ENCODE measurements at places on chromosomes 6 and 20.

DNA sequence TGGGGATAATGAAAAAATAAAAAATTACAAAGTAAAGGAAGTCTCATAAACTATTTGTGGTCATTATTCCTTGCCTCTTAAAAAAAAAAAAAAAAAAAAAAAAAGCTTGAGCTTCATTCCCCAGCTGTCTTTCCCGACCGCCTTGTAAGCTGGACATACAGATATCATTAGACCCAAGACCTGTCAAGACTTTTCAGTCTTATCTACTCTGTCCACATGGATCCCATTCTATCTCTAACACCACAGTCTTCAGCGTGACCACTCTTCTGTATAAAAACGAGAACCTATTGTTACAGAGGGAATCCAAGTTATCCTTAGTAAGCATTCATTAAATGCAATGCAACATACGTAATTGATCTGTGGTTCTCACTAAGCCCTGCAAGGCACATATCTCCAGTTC is 423.5 kb downstream of the MEI4 start:
- no peak for DNase-seq

GRCh38 chr6:10383331-10384090 is 31.4 kb downstream of the TFAP2A start:
- DNase-seq = no peak

DNA sequence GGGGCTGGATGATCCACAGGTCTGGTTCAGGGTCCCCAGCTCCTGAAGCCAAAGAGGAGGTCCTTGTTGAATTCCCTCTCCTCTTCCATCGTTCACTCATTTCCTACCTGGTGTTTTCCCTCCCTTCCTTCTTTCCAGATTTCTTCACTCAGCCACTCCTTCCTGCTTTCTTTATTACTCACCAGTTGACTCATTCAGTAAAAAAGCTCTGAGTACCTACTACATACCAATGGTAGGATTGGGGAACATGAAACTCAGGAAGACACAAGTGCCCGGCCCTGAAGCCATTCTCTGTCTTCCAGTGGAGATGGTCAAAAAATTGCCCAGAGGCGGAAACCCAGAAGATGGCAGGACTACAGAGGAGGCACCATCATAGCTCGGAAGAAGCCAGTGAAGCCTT is 11.9 kb upstream of the NSFL1C start:
- no peak for DNase-seq

DNA sequence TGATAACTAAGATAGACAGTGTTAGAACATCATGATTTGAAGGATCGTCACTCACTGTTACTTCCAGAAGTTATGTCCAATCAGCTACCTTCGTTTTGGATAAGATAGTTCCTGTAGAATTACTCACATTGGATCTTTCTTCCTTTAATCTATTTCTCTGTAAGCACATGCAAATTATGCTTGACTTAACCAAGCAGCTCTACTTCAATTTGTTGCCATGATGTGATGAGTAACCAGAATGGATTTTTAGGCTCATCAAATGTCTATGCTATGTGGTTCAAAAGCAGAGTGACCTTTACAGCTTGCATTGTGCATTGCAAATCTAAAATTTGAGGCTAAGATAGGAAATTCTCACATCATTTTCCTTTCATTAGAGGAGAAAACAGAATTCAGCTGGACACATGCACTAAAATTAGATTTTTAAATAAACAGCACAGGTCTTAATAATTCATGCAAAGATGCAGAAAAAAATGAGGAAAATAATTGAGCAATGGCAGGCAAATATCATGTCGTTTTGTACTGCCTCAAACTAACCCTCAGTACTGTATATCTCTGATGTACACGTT is 76.7 kb upstream of the ZFP64 start:
- DNase-seq = no peak

- DNase-seq = no peak
Observed at GRCh38 chr20:50534567-50534966, 24.4 kb downstream of the PTPN1 start.

GRCh38 chr6:95517568-95517967 is 59.8 kb upstream of the MANEA start:
- no peak for DNase-seq

DNA sequence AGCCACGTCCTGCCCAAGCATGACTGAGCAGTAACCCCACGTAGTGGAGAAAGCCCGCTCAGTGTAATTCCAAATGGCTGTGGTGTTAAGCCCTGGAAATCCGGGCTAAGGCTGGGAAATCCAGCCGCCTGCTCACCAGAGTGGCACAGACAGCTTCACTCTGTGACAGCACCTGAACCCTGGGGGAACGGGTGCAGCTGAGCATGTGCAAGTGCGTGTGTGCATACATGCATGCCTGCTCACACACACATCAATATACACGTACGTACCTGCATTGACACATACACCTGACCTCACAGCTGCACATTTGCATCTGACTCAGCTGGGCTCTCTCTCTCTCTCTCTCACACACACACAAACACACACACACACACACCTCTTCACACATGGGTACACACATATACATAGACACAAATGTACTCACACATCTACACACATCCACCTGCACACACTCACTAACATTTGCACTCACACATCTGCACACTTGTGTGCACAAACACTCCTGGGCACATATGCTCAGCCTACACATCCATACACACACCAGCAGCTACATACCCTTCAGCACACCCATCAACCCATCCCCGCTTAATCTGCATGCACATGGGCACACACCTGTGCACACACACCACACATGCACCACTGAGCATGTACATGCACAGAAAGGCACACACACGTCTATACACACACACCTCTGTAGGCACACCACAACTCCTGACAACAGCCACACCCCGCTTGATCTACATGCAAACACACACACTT is 114.1 kb downstream of the GRM4 start:
- DNase-seq = no peak

DNA sequence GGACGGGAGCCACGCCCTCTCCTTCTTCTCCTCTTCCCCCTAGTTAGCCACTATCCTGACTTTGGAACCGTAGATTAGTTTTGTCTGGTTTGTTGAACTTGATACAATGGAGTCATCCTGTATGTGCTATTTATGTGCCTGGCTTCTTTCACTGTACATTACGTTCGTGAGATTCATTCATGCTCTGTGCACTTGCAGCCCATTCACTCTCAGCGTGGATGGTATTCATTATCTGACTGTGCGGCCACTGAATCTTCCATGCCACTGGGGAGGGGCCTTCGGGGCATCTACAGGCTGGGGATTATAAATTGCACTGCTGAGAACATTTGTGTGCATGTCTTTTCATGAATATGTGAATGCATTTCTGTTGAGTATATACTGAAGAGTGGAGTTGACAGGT is 262.5 kb downstream of the CDH26 start:
- DNase-seq = no peak

DNA sequence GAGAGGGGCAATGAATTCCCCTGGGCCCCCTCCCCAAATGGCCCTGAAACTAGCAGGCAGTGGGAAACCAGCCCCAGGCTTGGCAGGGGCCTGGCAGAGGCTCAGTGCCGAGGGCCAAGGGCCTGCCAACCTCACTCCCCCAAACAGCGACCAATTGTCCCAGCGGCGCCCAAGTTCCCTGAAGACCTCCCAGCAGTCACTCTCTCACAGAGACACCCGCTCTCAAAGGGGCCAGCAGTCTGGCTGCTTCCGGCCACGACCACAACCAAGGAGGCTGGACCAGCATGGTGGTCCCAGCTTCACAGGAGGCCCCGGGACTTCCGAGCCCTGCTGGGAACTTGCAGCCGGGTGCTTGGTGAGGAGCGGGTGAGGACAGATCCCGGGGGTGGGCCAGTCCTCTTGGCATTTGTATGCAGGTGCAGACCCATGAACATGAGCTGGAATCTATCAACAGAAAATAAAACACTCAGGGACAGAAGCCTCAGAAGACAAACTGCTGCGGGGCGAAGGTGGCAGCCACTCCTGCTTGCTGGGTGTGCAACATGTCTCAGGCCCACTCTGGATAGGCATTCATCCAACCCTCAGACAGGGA is 17.5 kb upstream of the SIRPA start:
- DNase-seq = peak; percentile 44

DNA sequence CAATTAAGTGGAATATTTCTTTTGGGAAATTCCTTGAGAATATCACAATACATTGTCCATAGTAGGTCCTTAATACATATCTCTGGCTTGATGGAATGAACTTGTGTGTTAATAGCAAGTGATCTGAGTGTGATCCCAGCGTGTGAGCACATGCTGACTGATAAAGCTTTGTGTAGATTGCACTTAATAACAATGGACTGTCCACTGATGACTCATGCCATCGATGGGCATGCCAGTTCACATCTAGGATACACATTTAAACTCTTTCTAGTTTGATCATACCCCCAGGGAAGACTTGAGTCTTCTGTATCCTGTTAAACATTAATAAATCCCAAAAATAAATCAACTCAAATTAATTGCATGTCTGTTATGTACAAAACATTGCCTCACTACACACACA is 454.3 kb upstream of the SPTLC3 start:
- no peak for DNase-seq

- DNase-seq = no peak
Observed at GRCh38 chr20:32965581-32966373, 38.5 kb downstream of the SUN5 start.

GRCh38 chr6:69179681-69180080 is 544.6 kb downstream of the ADGRB3 start:
- DNase-seq = no peak

DNA sequence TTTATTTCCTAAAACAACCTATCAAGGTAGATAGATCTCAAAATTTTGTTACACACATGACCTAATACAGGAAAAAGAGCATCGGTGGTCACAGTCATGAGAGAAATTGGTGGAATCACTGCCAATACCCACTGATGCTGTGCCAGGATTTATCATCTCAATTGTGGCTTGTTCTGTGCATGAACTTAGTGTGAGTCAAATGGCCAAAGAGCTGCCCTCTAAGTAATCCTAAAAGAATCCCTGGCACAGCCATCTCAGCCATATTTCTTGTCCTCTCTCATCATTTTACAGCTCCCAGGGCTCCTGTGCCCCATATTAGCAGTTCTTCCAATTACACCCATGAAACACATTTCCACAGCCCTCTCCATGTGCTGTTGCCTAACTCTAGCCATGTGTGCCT is 6.1 kb downstream of the GSTA5 start:
- no peak for DNase-seq

DNA sequence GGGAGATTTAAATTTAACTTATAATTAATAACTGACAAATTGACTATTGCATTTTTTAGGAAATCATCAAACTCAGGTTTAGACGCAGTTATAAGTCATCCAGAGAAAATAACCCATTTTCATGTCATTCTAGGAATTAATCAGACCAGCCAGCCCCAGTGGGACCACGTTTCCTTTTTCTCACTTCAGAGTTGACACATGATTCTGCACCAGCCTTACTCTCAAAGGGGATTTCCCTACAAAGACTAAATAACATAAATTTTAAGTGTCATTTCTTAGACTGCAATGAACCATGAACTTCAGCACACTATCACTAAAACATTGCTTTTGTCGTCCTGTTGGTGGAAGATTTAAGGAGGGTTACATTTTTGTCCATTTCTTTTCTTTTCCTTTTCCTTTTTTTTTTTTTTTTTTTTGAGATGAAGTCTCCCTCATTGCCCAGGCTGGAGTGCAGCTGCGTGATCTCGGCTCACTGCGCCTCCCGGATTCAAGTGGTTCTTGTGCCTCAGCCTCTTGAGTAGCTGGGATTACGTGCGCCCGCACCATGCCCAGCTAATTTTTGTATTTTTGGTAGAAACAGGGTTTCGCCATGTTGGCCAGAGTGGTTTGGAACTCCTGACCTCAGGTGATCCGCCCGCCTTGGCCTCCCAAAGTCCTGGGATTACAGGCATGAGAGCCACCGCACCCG is 3.6 kb downstream of the IPCEF1 start:
- no peak for DNase-seq

- no peak for DNase-seq
Observed at GRCh38 chr20:40050596-40050995, 638.4 kb downstream of the MAFB start.

DNA sequence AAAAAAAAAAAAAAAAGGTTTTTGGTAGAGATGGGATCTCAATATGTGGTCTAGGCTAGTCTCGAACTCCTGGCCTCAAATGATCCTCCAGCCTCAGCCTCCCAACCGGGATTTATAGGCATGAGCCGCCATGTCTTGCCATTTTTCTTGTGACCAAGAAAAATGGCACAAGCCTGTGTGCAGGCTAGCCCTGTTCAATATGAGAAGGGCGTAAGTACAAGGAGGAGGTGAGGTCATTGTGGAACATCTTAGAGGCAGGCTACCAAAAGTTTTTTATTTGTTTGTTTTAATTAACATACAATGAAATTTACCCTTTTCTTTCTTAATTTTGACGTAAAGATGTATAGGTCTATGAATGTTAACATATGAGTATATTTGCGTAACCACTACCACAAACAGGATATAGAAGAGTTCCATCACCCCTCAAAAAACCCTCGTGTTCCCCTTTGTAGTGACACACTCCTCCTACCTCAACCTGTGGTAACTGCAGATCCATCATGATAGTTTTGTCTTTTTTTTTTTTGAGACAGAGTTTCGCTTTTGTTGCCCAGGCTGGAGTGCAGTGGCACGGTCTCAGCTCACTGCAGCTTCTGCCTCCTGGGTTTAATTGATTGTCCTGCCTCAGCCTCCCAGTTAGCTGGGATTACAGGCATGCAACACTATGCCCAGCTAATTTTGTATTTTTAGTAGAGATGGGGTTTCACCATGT is 28.3 kb upstream of the KIF3B start:
- no peak for DNase-seq

DNA sequence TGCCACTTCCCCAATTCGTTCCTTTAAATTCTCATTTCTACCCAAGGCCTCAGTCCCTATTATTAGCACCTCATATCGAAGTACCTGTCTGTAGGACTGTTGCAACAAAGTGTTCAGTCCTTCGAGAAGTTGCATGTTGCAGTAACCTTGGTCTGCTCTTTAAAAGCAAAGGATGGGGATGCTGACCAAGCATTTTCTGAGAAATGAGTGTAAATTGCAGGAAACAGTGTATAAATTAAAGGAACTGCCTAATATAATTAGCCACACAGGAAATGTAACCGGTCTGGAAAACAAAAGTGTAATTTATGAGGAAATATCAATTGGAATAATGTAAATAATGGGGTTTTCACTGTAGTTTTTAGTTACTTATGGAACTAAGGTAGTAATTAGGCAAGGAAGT is 261.9 kb upstream of the ARID1B start:
- no peak for DNase-seq

DNA sequence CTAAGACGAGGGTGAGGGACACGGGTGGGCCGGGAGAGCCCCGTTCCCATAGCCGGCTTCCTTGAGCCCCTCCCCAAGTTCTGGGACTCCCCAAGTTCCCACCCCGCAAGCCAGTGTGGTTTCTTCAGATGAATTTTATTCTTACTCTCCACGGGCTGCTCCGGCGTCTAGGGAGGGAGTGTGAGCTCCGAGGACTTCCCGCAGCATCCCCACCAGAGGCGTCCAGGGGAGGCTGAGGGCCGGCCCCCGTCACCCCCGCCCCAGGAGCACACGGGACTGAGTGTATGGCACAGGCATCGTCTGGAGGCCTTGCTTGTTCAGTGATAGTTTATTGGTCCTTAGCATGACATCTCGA is 10.0 kb upstream of the SLC4A11 start:
- no peak for DNase-seq
